ENCODE measurements at places on chromosomes 5 and 9. TPM values are rescaled to one million over a fixed set of nuclear protein-coding genes. Genes with fewer than 3 reads are reported as not detected.
A peak's percentile ranks its signal among the peaks of the same experiment; 100 is the strongest.

Gene TSSK1B
- 0.03 TPM for polyA plus RNA-seq

- DNase-seq, result no peak
These were observed 67.9 kb downstream of the IQGAP2 start for GRCh38 chr5:76470976-76471375.

DNA sequence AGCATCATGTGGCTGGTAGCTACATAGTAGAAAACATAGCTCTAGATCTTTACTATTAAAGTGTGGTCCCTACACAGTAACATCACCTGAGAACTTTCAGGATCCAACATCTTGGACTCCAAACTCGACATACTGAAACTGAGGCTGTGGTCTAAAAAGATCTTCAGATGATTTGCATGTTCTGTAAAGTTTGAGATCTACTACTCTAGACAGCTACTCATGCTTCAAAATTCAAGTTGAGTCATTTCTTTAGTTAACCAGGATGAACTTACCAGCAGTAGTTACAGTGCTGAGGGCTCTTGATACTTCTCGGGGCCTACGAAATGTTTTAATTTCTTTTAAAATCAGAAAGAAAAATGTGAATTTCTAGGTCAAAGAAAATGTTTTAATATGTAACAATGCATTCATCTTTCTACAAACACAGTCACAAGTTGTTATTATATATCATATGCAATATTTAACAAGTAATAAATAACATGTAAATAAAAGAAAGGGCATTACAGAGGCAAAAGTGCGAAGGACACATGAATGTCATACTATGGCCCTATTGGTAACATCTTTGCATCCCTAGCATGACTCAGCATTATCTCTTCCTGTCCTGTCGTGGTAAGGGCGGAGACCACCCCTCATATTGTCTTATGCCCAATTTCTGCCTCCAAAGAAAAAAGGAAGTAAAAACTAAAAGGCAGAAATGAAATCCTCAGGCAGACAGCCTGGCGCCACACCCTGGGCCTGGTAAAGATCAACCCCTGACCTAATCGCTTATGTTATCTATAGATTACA, 563.9 kb upstream of the TLE4 start:
- no peak for DNase-seq

GRCh38 chr5:163595932-163596607, 90.7 kb downstream of the MAT2B start:
- DNase-seq, result no peak

DNA sequence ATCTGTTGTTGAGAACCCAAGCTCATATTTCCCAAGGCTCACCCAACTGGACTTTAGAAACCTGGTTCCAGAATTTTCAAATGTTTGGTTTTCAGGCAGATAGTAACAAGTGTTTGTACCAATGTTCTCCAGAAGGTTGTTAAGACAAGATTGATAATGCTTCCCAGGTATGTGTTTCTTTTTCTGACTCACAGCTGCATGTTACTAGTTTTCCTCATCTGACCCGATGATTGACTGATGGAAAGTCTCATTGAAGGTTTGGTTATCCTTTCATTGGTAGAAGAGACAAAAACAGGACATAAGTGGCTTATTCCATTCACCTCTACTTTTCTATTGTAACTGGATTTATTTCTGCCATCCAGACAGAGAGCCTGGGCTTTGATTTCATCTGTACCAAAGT, 10.4 kb downstream of the BASP1 start:
- DNase-seq, result no peak

DNA sequence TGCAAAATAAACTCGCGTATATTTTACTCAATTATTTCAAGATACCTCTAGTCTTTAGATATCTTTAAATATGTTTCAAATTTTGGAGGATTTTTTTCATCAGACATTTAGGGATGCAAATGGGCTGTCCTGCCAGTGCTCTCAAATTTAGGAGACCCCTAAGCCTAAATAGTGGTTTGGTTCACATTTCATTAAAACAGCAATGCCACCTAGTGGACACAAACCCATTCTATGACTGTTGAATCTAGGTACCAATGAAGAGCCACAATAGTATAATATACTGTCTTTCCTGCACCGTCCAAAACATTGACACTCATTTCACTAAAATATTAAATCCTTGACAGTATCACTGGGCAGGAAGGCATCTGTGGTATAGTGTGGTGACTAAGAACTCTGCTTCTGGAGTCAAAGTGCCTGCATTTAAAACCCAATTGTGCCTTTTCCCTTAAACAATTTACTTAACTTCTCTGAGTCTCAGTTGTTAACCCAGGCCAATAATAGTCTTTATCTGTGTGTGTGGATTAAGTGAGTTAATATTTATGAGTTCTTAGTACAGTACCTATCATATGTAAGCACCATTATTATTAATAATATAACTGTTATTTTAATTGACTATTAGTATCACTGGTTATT, 148.0 kb downstream of the RORB start:
- no peak for DNase-seq

DNA sequence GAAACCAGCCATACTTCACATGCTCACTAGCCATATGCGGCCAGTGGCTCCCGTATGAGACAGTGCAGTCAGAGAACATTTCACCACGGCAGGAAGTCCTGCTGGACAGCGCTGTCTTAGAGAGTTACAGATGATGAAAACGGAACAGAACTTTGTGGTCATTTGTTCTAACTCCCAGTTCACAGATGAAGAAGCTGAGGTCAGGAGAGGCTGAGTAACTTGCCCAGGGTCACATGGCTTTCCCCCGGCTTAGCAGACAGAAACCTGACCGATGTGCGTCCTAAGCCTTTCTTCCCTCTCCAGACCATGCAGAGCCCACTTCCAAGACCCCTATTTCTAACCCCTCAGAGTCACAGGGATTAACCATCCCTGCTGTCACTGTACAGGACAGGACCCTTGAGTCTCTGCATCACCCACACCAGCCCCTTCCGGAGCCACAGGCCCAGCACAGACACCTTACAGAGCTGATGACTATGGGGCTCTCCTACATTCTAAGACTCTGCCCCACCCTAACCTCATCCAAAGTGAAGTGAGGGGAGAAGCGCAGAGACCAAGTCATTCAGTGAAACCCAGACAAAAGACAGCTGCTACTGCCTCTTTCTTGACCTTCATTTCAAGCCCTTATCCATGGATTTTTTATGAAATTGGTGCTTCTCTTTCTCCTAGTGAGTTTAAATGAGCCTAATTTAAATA, 86.9 kb downstream of the PTPN3 start:
- DNase-seq, result no peak

Gene AHRR
- 37.1 TPM for polyA plus RNA-seq

Gene SHOC1
- polyA plus RNA-seq, result 0.03 TPM

DNA sequence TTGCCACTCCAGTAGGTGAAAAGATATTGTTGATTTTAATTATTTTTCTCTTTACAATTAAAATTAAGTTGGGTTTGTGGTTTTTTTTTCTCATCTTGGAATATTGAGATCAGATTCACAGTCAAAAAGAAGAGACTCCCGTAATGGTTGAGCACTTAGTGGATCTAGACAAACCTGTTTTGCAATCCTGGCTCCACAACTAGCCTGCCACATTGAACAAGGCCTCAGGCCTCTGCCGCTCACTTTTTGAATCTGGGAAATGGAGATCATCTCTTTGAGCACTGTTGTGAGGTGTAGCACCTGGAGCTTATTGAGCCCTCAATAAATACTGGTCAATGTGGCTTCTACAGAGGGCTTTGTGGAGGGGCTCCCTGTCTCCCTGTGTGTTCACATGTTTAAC, 37.1 kb upstream of the RARS1 start:
- DNase-seq, result no peak

DNA sequence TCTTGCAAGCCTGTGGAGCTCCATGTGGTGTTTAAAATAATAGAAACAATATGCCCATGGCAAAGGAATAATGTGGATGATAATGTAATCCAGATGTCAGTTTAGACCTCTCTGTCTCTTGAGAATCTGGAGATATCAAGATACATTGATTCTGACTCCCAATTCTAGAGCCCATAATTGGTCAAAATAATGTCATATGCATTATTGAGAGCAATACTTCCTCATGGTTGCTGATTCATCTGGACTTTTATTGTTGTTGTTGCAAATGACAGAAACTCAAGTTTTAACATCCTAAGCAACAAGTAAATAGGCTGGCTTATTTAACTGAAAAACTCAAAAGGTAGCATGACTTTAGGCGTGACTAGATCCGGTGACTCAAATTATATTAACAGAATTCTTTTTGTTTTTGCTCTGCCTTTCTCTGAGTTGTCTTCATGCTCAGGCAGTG, 152.1 kb downstream of the PCSK1 start:
- DNase-seq, result no peak

GRCh38 chr5:76787237-76787636, 31.6 kb upstream of the F2RL1 start:
- peak; percentile 95 for DNase-seq

Gene TMEM252
- not detected for polyA plus RNA-seq

DNA sequence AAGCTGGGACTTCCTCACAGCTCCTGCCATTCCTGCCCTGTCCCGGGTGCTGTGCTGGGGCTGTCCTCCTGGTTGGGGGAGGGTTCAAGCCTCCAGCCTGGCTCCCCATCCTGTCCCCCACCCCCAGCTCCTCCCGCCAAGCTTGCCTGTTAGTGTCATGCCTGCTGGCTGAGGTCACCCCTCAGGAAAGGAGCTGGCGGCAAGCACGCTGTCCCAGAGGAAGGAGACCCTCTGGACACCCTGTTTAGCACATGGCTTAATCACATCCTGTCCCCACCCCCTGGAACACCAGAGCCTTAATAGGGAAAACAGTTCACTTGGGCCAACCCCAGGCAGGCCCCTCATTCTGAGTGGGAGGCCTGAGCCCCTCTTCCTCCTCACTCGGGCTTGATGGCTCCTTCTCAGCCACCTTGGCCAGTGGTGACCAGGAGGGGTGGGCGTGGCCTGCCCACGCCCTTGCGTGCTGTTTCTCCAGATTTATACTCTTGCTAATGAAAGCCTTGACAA, 9.2 kb upstream of the PHYHD1 start:
- peak; percentile 77 for DNase-seq

Gene LOX
- 662 TPM for polyA plus RNA-seq

Gene ICE1
- polyA plus RNA-seq, result 9.0 TPM

DNA sequence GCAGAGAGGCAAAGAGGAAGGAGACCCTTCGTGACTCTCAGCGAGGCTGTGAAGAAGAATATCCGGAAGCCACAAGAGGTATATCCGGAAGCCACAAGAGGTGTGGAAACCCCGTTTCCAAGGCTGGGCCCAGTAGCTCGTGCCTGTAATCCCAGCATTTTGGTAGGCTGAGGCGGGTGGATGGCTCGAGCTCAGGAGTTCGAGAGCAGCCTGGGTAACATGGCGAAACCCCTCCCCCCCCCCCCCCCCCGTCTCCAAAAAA, 612 bp upstream of the BBLN start:
- DNase-seq, result no peak

Gene MEF2C
- polyA plus RNA-seq, result 1.5 TPM

DNA sequence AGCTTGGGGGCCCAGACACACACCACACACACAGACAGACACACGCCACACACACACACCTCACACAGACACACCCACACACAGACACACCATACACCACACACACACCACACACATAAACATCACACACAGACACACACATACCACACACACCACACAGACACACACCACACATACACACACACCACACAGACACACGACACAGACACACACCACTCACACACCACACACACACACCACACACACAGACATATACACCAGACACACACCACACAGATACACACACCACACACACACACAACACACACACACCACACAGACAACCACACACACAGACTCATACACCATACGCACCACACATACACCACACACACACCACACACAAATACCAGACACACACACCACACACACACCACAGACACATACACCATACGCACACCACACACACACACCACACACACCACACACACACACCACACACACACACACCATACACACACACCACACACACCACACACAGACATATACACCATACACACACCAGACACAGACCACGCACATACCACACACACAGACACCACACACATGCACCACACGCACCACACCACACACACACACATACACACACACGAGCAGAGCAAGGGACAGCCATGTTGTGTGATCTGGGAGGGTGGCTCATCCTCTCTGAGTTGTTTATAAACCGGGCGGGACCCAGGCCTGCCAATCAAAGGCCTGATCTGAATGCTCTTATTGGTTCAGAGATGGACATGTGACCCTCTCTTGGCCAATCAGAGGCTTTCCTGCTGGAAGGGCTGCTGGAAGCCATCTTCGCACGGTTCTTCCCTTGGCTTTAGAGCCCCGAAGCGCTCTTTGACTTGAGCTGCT, 148.3 kb downstream of the GAPVD1 start:
- peak; percentile 53 for DNase-seq

- DNase-seq, result no peak
These were observed 347.2 kb upstream of the WWC1 start for GRCh38 chr5:167944121-167944852.

- no peak for DNase-seq
These were observed 22.7 kb upstream of the RXRA start for GRCh38 chr9:134303601-134304000.

Gene FOXD4L4
- polyA plus RNA-seq, result not detected

- DNase-seq, result peak; percentile 9
These were observed 24.7 kb upstream of the TMEM250 start for GRCh38 chr9:136143215-136144001.

Gene PITX1
- 41.9 TPM for polyA plus RNA-seq

Gene ZNF883
- 0.51 TPM for polyA plus RNA-seq

Gene MYMK
- not detected for polyA plus RNA-seq

DNA sequence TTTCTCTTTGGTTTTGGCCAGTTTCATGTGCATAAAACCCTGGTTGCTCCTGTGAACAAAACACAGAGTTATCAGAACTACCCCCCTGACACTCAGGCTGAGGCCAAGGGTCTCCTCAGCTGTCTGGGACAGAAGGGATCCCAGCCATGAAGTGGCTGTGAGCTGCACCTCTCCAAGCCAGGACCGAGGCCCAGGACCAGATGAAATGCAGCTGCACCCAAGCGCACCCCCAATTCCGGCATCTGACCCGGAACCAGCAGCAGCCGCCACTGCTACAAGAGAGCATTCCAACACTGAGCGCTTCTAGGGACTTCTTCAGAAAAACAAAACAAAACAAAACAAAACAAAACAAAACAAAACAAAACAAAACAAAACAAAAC, 16.0 kb upstream of the SLC25A51 start:
- no peak for DNase-seq

DNA sequence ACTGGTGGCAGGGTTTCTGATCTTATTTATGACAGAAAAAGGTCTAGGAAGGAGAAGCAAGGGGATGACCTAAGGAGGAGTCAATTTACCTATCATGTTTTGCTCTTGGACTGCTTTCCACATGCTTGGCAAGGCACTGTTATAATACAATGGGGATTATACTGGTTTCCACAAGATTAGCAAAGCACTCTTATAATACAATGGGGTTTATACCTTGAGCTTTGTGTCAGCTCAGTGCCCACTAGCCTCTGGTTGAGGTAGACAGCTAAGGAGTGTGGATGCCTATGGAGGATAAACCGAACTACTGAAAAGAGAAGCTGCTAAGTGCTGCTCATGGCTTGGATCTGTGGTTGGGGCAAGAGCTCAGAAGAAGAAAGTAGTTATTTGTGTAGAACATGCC, 68.7 kb downstream of the MRPS27 start:
- DNase-seq, result no peak

DNA sequence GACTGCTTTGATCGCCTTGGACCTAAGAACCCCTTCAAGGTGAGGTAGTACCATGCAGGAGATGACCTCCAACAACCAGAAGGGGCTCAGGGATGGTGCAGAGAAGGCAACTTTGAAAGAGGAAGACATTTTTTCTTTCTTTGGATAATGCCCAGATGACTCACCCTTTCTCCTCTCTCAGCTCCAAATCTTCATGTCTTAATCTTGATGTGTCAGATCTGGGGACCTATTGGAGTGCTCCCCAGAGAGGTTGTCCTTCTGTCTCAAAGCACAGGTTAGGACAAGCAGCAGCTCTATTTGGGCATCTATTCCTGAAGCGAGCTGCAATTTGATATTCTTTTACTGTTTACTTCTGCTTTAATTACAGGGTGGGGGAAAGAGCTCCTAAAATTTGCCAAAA, 229.9 kb upstream of the MAP3K1 start:
- DNase-seq, result peak; percentile 63
